Endothelial cell of umbilical vein (primary cell): ENCODE measurements at places on chromosomes 7 and 10. TPM values are rescaled to one million over a fixed set of nuclear protein-coding genes. Genes with fewer than 3 reads are reported as not detected.

Gene FAM204A
- total RNA-seq, result 68.7 and 73.7 TPM in 2 replicates

Gene ACSM6
- total RNA-seq, result not detected in 2 replicates

Gene TMEM229A
- total RNA-seq, result not detected in 2 replicates

- no peak for DNase-seq
Observed at GRCh38 chr7:1586827-1587705, 17.2 kb upstream of the PSMG3 start.

Gene TEX47
- not detected in 2 replicates for total RNA-seq

- no peak for DNase-seq
Observed at GRCh38 chr10:129391464-129391863, 75.6 kb upstream of the MGMT start.

DNA sequence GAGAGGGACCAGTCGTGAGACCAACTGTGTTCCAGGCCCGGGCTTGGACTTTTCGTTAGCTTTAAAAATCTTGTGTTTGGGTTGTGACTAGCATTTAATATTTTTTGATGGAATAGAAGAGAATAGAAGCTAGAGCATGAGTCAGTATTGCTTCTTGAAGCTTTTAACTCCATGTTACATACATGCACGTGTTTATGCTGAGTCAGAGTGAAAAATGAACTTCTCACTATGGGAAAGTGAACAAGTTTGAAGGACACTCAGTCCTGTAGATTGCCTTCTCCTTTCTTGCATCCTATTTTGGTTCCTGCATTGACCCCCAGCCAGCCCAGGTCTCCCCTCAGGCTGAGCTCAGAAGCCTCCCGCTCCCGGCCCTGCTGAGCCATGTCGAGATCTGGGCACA lies 31.8 kb downstream of the GHRHR start:
- no peak for DNase-seq

DNA sequence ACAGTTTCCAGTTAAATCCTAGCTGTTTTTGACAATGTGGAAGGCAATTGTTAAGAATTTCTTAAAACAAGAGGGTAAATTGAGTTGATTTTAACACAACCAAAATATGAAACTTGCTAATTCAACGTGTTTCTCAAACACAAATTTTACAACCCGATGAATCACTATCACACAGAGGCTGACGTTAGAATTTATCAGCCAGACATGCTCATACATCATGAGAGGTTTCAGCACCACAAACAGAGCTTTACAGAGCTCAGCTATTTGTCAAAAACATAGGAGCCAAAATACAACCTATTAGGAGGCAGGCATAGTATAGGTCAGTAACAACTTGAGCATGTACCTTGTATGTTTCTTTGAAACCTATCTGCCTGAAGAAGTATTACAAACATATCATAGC lies 36.1 kb downstream of the LRRN3 start:
- DNase-seq, result peak; percentile 9

DNA sequence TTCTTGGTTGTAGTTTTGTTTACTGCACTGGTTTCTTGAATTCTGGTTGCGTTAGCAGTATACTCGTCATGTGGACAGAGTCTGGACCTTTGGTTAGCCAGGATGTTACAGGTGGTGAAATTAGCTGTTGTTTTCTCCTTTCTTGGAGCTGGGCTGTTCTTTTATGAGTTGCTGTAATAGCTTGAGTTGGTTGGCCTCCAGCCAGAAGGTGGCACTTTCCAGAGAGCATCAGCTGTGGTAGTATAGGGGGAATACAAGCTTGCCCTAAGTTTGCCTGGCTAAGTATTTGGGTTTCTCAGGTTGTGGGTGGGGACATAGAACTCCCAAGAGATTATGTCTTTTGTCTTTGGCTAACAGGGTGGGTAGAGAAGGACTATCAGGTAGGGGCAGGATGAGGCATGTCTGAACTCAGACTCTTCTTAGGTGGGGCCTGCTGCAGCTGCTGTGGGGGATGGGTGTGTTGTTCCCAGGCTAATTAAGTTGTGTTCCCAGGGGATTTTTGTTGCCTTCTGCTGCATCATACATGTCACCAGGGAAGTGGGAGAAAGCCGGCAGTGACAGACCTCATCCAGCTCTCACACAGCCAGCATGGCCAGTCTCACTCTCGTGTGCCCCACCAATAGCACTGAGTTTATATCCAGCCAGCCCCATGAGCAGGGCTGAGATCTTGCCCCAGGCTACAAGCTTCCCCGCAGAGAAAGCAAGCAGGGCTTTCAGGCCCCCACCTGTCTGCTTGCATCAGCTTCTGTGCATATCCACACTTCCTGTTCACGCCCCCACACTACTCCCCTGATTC lies 246.7 kb upstream of the TPK1 start:
- DNase-seq, result no peak

- DNase-seq, result no peak
Observed at GRCh38 chr10:80582286-80582960, 44.7 kb downstream of the SH2D4B start.

- DNase-seq, result no peak
Observed at GRCh38 chr10:94041206-94041605, 47.5 kb downstream of the PLCE1 start.

DNA sequence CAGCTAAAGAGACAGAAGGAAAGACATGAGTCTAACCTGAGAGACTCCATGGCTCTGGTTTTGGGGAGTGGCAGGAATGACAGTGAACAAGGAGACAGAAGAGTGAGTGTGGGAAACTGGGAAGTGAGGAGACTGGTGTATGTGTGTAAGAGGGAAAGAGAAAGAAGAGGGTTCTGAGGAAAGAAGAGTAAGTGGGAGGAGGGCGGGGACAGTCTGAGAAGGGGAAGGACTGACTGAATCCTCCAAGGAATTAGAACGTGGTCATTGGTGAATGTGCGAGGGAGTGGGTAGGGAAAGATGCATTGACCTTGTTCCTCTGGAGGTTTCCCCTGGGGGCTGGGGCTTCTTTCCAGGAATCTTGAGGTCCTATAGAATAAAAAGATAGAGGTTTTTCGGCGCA lies 26.6 kb downstream of the WNT8B start:
- DNase-seq, result no peak

DNA sequence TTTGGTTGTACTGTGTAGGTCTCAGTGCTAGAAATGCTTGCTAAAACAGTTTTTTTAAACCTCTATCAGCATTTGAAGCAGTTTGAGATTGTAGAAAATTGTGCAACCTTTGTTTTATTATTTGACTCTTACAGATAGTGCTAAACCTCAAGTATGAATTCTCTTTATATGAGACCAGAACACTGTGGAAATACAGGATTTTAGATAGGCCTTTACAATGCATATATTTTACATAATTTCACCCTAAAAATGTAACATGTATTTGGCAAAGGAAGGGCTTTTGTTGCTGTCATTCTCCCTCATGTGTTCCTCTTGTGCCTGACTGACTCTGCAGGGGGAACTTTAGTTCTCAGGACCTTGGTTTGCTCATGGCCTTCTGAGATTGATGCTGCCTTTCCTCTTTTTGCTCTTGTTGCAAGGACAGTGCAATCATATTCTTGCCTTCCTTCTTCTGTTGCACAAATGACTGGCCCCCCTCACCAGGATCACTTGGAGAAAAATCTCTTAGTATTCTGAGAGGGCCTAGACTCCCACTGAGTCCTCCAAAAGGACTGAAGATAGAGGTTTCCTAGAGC lies 188.7 kb downstream of the PPP1R9A start:
- no peak for DNase-seq

- DNase-seq, result no peak
Observed at GRCh38 chr7:105096306-105096705, 82.3 kb downstream of the KMT2E start.

Gene TMEM236
- 0.24 TPM in 1 of 2 replicates, not detected in the other for total RNA-seq

Gene CDH23
- total RNA-seq, result not detected in 2 replicates

Gene FZD1
- 3.2 and 3.4 TPM in 2 replicates for total RNA-seq

DNA sequence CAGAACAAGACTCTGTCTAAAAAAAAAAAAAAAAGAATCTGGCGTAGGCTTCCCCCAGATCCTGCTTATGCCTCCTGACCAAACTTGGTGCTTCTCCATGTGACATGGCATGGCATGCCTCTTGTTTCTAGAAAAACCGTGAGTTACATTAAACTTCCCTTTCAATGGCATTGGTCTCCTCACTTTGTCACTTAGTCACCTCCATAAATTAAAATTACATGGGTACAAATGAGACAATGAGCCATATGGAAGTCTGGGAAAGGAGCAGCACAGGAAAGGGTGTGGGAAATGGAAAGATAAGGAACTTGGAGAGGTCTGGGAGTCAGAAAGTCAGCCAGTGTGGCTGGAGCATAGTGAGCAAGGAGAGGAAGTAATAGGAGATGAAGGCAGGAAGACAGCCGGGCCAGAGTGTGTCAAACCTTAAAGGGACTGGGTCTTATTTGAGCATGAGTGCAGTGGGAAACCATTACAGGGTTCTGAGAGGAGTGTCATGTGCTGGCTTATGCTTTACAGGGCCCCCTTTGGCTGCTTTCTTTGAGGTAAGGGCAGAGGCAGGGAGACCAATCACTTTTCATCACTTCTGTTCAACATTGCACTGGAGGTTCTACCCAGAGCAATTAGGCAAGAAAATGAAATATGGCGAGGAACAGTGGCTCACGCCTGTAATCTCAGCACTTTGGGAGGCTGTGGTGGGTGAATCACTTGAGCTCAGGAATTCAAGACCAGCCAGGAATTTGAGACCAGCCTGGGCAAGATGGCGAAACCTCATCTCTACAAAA lies 21.3 kb upstream of the ZMIZ2 start:
- peak; percentile 80 for DNase-seq

DNA sequence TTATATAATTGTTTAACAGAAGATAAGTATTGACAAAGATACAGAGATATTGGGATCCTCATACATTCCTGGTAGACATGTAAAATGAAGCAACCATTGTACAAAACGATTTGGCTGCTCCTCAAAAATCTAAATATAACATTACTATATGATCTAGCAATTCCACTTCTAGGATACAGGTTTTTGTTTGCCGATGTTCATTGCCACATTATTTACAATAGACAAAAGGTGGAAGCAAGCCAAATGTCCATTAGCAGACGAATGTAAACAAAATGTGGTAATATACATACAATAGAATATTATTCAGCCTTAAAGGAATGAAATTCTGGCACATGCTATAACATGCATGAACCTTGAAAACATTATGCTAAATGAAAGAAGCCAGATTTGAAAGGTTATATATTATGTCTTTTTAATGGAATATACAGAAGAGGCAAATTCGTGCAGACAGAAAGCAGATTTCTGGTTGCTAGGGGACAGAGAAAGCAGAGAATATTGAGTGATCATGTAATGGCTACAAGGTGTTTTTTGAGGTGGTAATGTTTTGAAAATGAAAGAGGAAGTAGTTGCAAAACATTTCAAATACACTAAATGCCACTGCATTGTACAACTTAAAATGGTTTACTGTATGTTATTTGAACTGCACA lies 44.9 kb downstream of the POLR1F start:
- DNase-seq, result no peak

GRCh38 chr7:138081868-138082267 lies 5.6 kb downstream of the AKR1D1 start:
- DNase-seq, result no peak

DNA sequence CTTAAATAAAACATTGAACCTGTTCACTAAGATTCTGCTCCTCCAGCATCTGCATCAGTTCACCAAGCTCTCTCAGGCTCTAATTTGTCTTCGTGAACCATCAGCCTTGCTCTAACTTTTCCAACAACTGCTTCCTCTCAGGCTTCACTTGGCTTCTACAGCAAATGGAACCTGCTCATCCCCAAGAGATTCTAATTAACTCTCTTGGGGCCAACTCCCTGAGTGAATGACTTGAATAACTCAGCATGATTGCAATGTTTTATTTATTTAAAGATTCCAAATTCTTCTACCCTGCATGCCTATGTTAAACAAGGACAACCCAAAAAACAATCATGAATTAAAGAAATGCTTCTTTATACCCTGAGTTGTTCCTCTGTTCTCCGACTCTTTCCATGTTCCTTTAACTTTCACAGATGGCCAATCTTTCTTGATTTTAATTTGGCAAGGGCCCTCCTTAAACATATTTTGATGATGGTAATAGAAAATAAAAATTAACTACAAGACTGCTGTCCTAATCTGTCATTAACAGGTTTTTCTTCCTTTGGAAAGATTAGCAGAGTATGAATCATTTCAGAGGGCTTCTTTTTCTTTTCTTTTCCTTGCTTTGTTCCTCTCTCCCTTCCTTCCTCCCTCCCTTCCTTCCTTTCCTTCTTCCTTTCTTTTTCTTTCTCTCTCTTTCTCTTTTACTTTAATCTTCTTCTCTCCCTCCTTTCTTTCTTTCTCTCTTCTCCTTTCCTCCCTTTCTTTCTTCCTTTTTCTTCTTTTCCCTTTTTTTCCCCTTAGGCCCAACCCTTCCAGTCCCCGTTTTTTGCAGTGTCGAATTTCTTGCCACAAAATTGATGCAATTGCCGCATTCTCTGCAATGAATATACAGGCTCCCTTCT lies 195.0 kb upstream of the RHOBTB1 start:
- DNase-seq, result no peak

DNA sequence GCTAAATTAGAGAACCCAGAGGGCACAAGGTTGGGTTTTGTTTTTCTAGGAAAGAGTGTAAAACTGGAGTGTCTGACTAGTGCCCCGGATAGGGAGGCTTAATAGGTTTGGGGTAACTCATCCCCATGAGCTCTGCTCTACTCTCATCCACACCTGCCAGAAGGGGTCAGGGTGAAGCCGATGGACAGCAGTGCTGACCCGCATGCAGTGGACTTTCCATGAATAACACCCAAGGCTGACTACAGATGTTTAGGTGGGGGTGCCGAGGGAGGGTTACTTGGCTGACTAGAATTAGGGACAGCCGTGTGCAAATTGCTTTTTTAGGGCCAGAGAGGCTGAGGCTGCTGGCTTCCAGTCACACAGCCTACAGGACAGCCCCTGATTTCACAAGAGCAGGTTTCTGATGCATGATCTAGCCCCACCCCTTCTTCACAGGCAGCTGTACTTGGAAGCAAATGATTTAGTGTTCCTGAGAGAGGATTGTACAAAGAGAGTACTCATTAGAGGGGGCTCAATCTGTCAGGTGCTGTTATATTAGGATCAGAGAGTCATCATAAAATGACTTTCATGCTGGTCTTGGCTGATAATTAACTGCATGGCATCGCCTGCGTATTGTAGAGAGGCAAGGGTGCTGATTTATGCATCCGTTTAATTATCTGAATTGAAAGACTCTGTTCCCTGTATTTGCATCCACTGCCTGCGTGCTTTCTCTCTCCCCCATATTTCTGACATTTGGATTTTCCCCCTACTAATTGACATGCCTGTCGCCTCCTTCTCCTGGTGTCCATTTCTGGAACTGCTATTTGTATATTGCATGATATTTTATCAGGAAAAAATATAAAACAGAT lies 9.5 kb downstream of the INHBA start:
- no peak for DNase-seq

GRCh38 chr10:33152146-33152545 lies 182.3 kb downstream of the NRP1 start:
- no peak for DNase-seq
